Suprapubic skin (tissue), 4 donors: ENCODE measurements at places on chromosomes 2 and 18. TPM values are rescaled to one million over a fixed set of nuclear protein-coding genes. Genes with fewer than 3 reads are reported as not detected.
A peak's percentile ranks its signal among the peaks of the same experiment; 100 is the strongest.

GRCh38 chr18:35167332-35167731, 73.5 kb upstream of the ZNF397 start:
- DNase-seq, result no peak

DNA sequence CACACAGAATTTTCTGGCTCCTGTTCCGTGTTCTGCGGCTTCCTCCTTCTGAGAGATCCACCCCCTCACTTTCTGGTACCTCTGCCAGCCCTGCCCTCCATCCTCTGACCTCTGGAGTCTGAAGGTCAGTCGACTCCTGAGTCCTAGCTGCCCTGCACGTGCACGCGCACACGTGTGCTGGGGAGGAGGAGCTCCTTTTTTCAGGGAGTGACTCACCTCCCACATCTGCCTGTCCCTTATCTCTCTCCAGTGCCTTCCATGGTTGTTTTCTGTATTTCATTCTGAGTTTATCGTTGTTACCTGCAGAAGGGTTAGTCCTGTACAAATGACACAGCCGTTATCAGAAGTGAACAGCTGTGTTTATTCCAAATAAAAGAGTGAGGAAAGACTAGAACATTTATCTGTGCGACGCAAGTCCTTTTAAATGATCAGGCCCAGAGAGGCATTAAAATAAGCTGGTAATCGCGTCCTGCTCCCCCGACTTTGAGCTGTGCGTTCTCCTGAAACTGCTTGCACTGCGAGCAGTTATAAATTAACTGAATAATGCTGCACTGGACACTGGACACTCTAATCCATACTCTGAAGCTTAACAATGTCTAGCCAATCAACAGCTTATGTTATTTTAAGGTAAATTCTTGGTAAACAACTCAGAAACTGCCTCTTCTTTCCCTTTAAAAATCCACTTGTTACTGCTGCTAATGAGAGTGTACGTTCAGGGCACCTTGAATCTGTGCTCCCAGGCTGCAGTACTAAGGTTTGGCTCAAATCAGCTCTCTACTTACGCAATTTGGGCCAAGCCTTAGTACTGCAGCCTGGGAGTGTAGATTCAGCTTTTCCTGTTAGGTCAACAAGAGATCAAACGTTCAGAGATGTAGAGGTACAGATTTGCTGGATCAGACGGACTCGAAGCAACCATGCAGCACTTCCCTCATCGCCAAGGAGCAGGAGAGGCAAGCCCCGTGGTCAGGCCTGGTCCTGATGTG, 72.5 kb downstream of the GALR1 start:
- DNase-seq, result no peak

GRCh38 chr18:50282521-50283335, 1.4 kb upstream of the MBD1 start:
- peak; percentile 73 for DNase-seq

GRCh38 chr2:178700922-178701342, 106.3 kb downstream of the TTN start:
- no peak for DNase-seq

DNA sequence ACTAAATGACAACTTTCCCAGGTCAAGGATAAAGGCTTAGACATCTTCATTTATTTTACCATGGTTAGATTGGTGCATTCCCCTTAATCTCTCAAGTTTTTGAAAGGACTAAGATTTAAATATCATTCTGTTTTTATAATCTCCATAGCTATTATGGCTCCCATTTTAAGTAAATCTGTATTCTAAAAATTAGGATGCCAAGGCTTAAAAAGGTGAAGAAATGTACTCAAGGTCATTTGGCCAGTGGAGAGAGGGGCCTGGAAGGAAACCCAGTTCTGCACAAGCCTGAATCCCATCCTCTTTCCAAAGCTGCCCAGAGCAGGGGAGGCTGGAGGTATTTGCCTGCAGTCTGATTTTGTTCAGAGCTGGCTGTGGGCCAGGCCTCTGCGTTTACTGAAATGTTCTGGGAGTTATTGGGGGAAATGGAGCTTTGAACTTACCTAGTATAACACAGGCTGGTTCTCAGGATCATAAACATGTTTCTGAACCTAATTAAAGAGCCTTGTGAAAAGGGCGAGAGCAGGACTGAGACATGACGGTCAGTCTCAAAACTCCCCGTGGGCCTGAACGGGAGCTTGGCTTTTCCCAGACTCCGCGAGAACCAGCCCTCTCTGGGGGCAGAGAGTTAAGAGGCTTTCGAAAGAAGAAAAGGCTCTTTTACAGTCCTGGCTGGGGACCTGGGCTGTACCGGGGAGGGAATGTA, 85.6 kb downstream of the DDX1 start:
- DNase-seq, result no peak

DNA sequence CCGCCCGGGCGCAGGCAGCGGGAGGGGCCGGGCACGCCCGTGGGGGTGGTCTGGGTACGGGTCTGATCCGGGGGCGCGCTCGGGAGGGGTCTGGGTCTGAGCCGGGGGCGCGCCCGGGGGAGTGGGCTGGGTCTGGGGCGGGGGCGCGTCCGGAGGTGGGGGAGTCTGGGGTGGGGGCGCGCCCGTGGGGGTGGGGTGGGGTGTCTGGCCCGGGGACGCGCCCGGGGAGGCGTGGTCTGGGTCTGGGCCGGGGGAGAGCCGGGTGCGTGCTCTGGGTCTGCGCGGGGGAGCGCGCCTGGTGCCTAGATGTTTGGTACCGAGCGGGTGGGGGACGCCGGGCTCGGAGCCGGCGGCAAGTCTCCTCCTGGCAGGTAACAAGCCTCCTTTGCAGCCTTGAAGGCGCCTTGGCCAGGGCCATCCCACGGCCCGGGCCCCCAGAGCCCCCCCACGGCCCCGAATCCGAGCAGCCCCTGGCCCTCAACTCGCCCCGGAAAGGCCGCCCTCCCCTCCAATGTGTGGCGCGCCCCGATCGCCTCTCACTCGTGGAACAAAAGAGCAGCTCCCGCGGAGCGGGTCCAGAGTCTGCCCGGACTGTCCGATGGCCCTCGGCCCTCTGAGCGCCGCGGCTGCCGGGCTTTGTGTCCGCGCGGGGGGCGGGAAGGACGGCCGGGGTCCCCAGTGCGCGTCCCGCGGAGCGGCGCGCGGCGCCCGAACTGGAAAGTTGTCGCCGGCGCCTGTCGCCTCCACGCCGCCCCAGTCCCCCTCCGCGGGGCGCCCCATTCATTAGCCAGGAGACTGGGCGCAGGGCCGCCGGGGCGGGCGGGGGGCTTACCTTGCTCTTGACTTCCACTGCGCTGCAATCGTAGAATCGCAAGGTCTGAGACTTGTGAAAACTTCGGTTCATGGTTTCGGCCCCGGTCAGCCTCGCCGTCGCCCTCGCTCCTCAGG, 595 bp downstream of the PARD6G start:
- DNase-seq, result peak; percentile 83

- no peak for DNase-seq
These were observed 80.9 kb downstream of the SH3RF3 start for GRCh38 chr2:109209941-109210340.

DNA sequence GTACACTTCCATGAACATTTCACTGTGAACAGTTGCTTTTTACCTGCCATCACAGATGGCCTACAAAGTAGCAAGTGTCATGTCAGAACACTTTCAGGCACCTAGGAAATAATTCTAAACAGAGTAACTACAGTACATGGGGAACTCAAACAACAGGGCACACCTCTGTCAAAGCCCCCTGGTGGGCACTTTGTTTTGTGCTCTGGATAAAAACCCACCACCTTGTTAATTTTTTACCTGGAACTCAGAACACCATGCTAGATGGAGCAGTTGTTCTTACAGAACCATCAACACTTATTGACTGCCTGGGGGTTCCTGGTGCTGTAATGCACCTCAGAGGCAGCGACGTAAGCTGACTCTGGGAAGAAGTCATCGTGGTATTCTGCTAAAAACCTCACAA, 2.3 kb downstream of the MSL3B start:
- DNase-seq, result no peak

The DSG4 gene
- total RNA-seq, result 1.8 TPM

The LRP2 gene
- 0.96 TPM for total RNA-seq
